ENCODE measurements at places on chromosomes 12 and 14.

GRCh38 chr12:75172611-75173010 is 37.0 kb downstream of the KCNC2 start:
- DNase-seq = no peak

DNA sequence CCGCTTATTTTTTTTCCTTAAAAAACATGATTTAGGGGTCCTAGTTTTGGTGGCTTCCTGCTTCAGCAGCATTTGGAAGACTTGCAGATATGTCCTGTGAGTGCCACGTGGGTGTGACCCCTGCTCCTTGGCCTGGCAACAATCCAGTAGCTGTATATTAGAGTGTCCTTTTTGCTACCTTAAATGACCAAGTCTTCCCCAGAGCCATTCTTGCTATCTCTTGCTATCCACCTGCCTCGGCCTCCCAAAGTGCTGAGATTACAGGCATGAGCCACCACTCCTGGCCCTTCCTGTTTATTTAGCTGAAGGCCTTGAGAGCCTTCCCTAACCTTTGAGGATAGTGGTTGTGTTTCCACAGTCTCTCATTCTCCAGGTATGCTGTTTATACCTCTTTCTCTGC is 17.0 kb downstream of the TPCN1 start:
- no peak for DNase-seq

GRCh38 chr12:26493656-26494055 is 298.3 kb downstream of the SSPN start:
- DNase-seq = no peak

DNA sequence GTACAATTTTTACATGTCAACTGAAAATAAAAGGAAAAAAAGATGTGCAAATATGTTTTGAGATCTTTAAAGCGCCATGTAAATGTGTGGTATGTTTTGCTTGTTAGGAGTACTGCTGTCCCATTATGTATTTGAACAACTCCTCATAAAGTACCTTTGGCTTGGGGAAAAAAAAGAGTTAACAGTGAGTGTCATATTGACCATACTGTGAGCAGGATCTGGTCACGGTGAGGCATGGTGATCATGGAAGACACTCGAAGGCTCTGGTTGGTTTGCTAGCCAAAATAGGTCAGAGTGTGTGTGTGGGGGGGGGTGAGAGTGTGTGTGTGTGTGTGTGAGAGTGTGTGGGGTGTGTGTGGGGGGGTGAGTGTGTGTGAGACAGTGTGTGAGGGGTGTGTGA is 10.1 kb upstream of the FBXL14 start:
- no peak for DNase-seq

DNA sequence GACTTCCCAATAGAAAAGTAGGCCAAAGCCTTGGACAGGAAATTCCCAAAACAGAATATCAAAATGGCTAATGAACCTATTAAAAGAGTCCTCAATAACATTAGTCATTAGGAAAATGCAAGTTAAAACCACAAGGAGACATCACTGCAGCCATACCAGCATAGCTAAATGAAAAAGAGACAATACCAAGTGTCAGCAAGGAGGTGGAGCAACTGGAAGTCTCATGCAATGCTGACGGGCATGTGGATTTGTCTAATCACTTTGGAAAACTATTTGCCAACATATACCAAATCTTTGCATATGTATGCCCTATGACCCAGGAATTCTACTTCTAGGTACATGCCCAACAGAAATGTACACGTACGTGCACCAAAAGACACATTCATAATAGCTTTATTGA is 60.5 kb upstream of the PLEKHG3 start:
- no peak for DNase-seq

DNA sequence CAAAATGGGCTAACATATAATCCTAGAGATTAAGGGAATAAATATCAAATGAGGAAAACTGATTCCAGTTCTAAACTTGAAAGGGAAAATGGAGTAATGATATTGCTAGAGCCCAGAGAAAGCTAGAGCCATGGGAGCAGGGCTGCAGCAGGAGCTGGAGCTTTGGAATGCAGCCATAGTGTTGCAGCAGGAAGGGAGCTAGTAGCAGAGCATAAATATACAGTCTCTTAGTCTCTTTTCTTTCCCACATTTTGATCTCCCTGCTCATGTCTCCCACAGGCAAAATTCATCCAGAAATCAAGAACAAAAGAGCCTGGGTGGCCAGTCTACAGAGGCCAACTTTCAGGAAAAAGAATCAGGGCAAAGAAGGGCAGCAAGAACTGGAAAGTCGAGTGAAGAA is 253.7 kb downstream of the ATXN7L3B start:
- no peak for DNase-seq

GRCh38 chr14:102902523-102903247 is 19.8 kb upstream of the AMN start:
- DNase-seq = no peak

- no peak for DNase-seq
Measured at GRCh38 chr12:107014055-107014454, 27.1 kb upstream of the MTERF2 start.
